ENCODE measurements at places on chromosomes 5 and 9.

DNA sequence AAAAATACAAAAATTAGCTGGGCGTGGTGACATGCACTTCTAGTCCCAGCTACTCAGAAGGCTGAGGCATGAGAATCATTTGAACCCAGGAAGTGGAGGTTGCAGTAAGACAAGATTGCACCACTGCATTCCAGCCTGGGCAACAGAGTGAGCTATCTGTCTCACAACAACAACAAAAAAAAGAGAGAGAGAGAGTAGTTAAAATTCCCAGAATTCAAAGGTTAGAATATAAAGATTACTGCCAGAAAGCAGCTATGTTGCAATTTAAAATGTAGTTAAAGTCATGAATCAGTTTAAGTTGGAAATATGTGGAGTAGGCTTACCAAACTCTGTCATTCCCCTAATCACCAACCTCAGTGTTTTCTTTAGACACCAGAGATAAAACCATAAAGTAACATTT lies 58.7 kb upstream of the SUSD1 start:
- no peak for DNase-seq

DNA sequence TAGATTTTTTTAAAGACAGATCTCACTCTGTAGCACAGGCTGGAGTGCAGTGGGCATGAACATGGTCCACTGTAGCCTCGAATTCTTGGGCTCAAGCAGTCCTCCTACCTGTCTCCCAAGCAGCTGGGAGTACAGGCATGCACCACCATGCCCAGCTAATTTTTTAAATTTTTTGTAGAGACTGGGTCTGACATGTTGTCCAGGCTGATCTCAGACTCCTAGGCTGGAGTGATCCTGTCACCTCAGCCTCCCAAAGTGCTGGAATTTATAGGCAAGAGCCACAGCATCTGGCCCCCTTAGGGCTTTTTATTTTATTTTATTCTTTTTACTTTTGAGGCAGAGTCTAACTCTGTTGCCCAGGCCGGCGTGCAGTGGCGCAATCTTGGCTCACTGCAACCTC lies 56.4 kb downstream of the NSD1 start:
- no peak for DNase-seq

DNA sequence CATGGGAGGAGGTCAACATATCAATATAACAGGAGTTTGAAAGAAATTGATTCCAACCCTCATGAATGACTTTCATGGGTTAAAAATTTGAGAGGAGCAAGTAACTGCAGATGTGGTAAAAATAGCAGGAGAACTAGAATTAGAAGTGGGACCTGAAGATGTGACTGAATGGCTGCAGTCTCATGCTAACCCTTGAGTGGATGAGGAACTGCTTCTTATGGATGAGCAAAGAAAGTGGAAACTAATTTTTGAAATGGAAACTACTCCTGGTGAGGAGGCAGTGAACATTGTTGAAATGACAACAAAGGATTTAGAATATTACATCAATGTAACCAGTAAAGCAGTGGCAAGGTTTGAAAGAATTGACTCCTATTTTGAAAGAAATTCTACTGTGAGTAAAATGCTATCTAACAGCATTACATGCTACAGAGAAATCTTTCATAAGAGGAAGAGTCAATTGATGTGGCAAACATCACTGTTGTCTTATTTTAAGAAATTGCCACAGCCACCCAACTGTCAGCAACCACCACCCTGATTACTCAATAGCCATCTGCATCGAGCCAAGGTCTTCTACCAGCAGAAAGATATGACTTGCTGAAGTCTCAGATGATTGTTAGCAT lies 1683.2 kb downstream of the MAT2B start:
- no peak for DNase-seq

DNA sequence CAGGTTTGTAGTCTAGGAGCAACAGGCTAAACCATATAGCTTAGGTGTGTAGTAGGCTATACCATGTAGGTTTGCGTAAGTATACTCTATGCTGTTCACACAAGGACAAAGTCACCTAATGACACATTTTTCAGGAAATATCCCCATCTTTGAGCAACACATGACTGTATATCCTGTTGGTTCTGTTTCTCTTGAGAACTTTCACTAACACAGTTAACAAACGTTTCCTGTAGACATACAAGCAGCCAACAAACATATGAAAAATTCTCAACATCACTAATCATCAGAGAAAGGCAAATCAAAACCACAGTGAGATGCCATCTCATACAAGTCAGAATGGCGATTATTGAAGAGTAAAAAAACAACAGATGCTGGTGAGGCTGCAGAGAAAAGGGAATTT lies 68.2 kb downstream of the NR2F1-AS1 start:
- no peak for DNase-seq

DNA sequence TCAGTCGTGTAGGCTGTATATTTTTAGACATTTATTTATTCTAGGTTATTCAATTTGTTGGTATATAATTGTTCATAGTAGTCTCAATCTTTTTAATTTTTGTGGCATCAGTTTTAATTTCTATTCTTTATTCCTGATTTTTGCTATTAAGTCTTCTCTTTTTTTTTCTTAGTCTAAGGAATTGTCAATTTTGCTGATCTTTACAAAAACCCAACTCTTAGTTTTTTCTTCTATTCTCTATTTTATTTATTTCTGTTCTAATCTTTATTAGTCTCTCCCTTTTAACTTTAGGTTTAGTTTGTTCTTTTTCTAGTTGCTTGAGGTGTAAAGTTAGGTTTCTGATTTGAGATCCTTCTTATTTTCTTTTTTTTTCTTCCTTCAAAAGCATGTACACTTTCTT lies 152.5 kb downstream of the FANCC start:
- DNase-seq = no peak

DNA sequence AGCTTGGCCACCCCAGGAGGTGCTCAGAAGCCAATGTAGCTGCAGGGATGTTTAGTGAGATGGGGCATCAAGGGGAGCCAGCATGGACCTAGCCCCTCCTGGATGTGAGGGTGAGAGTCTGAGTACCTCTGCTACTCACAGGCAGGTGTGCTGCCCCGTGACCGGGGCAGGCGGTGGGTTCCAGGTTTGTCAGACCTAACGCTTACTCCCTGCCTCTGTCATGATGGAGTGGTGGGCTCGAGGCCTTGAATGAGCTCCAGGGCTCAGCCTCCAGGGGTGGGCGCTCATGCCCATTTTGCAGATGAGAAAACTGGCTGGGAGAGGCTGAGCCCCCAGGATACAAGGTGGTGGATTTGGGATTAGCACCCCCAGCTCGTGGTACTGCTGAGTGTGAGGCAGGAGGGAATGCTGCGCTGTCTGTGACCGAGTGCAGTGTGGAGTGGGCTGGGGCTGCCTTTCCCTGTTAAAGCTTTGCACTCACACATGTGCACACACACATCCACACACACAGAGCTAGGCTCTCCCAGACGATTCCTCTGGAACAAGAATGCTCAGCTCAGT lies 1.5 kb downstream of the RXRA start:
- DNase-seq = no peak

DNA sequence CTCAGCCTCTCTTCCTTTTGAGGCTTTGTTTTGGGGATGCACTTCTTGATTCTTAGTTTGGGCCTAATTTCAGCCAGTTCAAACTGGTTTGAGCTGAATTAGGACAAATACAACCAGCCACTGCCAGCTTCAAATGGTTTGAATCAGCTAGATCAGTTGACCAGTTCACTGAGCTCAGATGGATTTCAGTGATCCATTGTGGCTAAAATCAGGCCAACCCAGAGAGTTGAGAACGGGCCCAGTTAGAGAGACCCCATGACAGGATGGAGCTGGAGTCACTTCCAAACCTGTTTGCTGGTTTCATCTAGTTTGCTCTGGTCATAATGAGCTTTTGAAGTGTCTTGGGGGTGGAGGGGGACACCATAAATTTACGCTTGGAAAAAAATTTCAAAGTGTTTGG lies 48.0 kb upstream of the NEK6 start:
- DNase-seq = no peak

DNA sequence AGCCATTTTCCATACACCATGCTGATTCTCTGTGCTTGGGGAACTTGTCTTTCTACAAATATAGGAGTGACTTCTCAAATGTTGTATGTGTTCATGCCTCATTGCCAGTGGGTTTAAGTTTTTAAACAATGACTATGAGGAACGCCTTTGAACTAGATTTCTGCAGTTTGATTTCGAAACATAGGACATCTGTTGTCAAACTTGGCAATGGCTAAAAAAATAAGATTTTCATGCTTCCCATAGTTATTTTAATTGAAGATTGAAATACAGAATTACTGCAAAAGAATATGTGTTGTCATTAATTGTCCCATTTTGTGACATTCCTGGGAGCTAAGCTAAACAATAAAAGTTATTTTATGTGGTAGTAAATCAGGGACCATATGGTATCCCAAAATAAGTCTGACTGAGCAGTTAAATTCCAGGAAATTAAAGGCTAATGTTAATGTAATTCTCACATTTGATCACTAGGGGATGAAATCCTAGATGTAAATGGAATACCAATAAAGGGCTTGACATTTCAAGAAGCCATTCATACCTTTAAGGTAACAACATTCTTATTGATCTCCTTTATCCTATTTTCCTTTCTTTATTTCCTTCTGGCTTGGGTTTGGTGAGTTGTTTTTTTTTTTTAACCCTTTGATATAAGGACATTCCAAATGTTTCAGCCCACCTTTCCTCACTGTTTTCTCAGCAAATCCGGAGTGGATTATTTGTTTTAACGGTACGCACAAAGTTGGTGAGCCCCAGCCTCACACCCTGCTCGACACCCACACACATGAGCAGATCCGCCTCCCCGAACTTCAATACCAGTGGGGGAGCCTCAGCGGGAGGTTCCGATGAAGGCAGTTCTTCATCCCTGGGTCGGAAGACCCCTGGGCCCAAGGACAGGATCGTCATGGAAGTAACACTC lies 116.7 kb downstream of the GOLPH3 start:
- no peak for DNase-seq

GRCh38 chr9:6764950-6765349 lies 7.2 kb downstream of the KDM4C start:
- no peak for DNase-seq

- no peak for DNase-seq
Observed at GRCh38 chr5:150183436-150183835, 6.4 kb upstream of the SLC6A7 start.

DNA sequence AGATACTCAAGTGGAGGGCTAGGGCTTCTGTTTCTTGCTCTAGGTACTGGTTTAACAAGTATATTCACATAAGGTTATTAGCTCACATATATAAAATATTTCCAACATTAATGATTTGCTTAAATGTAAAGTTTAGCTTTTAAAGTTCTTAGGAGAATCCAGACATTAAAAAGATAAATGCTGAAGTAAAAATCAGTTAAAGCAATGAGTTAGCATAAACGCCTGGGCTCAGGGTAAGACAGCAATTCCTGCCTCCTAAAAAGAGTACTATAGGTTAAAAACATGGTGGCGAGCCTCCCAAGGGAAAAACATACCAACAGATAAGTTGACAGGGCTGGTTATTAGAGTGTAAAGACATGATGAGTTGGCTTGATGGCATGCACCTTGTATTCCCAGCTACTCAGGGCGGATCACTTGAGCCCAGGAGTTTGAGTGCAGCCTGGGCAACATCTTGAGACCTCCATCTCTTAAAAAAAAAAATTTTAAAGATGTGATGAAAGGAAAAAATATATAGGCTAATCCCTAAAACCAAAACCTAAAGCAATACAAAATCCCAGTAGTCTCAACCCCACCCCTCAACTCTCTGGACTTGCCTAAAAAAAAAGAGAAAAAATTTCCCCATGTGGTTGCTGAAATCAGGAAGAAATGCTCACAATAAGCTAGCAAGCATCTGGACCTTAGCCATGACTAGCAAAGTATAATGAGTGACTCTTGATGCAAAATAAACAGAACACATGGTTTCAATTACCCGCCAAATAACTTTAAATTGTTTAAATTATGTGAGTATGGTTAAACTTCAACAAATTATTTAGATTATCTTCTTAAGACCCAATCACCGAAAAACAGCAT lies 3.6 kb downstream of the GOLPH3 start:
- DNase-seq = no peak

GRCh38 chr9:120402741-120403542 lies 177.0 kb downstream of the CDK5RAP2 start:
- no peak for DNase-seq

DNA sequence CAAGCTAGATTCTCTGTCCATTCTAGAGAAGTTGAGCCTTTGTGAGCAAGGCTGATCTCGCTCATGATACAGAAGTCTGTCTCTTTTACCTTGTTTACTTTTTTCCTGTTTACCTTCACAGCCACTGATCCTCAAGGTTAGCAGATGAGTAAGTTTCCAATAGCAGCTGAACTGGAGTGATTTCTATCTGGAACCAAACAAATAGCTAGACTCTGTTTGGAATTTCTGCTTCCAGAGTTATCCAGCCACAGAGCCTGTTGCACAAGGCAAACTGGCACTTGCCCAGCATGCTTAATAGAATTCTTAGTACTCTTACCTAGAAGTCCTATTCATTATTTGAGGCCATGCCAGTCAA lies 12.8 kb upstream of the PANK3 start:
- DNase-seq = no peak

DNA sequence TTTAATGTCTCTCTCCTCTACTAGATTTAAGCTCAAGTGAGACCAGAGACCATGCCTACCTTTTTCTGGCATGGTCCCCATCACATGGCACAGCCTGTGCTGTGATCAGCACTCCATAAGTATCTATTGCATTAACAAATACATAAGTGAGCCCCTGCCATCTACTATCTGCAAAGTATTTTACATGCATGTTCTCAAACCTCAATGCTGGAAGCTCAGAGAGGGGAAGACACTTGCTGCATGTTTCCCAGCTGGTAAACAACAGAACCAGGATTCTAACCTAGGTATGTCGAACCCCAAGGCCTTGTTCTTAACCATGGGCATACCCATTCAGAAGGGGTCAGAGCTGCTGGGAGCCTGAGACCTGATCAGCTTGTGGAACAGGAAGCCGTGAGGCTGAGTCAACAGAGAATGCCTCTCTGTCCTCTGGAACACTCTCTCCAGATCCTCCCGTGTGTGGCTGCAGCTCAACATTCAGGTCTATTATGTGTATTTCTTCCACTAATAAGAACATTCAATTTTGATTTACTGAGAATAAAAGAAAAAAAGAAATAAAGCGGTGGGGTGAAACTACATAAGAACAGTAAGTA lies 232.5 kb upstream of the MSX2 start:
- DNase-seq = no peak

DNA sequence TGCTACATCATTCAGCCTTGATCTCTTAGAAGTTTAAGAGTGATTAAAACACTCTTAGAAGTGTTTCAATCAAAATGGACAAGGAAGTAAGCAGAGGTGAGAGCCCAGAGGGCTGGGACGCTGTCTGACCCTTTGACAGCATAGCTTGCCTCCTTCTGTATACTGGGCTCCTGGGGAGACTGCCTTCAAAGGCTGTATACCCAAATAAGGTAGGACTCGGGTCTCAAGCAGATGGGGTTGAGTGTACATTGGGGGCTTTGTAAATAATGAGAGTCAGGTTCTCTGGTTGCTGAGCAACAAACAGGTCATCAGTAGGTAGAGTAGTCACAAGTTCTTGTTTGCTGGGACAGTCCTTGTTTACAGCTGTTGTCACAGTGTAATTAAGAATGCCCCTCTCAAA lies 97.1 kb downstream of the PJA2 start:
- no peak for DNase-seq

- no peak for DNase-seq
Observed at GRCh38 chr5:44809215-44809955, 638 bp downstream of the MRPS30 start.

DNA sequence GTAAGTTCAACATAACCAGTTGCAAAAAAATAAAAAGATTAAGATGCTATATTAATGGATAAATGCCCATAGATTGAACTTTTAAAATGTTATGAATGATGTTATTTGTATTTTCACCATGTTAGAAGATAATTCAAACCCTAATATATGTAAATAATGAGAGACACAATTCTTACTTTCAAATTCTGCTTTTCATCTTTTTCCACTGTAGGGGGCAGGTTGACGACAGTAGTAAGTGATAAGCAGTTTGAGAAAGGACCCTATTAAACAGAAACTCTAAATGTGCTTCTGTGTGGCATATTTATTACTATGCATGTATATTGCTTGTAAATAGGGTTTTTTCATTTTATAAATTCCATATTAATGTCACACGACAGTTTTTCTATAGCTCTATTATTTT lies 591.1 kb downstream of the SEMA5A start:
- DNase-seq = no peak
